ENCODE measurements at places on chromosomes 2 and 18.

GRCh38 chr2:163664610-163665009, 71.2 kb downstream of the FIGN start:
- no peak for DNase-seq

DNA sequence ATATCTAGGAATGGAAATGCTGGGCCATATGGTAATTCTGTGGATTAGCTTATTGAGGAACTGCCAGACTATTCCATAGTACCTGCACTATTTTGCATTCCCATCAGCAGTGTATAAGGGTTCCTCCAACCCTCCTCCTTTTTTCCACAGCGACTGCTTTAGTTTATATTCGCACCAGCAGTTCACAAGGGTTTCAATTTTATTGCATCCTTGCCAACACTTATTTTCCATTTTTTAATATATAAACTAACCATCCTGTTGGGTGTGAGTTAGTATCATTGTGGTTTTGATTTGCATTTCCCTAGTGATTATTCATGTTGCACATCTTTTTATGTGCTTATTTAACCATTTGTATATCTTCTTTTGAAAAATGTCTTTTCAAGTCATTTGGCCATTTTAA, 67.0 kb downstream of the NAT8 start:
- DNase-seq = no peak

DNA sequence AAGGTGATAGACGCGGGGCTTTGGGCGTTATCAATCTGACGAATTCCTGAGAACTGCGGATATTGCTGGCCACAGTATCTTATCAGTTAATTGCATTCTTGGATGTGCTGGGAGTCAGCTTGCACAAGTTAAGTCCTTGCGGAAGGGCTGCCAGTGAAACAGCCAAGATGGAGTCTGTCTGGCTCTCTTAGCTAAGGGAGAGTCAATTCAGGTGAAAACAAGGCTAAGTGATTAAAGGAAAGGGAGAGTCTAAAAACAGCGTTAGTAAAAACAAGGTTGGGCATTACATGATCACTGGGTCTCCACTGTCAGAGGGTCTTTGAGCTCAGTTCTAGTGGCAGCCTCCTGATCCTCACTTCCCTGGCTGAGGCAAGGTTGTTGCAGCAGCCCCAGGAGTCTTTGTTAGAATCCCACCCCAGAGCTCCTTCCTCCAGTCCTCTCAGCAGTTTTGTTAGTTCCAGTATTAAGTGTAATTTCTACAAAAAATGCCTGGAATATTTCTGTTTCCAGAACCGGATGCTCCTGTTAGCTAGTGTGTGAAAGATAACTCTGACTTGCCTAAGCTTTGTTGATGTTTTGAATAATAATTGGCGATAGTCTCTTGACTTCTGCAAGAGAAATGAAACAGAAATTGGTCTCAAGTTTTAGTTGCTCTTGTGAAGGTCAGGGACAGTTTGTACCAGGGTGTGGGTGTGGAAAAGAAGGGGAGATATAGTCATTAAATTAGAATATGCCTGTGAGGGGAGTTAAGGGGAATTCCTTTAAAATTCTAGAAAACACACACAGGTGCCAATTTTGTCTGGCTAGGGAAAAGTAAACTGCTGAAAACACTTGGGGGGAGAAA, 10.6 kb downstream of the CFLAR start:
- no peak for DNase-seq

- DNase-seq = no peak
Observed at GRCh38 chr2:200130762-200131166, 175.4 kb downstream of the MAIP1 start.

DNA sequence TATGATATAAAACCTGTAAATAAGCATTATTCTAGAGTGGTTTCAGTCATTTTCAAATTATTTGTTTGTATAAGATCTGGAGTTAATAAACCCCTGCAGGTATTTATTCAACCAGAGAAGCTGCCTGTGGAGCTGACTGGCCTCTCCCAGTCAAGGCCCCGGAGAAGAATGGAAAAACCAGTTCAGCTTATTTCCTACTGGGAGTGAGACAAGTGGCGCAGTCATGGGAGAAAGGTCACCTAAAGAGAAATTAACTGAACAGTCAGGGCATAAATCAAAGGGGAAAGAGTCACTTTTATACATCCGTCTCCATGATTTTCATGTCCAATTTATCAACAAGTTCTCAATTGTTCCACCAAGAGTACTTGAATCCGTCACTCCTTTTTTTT, 240.9 kb downstream of the RNF152 start:
- DNase-seq = no peak

DNA sequence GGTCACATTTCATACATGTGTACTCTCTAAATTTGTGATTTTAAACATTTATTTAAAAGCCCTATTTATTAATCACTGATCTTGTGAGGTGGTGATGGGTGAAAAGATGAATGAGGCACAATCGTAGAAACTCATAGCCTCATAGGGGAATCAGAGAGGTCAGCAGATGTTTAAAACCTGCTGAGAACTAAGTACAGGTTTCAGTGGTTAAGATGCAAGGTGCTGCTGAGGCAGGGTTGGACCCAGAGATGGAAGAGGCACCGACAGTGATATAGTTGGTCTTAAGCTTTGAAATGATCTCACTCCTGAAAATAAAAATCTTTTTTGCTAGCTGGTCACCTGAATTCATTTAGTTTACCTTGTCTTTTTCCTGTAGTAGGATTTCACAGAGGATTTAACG, 49.6 kb downstream of the LINC00305 start:
- no peak for DNase-seq

DNA sequence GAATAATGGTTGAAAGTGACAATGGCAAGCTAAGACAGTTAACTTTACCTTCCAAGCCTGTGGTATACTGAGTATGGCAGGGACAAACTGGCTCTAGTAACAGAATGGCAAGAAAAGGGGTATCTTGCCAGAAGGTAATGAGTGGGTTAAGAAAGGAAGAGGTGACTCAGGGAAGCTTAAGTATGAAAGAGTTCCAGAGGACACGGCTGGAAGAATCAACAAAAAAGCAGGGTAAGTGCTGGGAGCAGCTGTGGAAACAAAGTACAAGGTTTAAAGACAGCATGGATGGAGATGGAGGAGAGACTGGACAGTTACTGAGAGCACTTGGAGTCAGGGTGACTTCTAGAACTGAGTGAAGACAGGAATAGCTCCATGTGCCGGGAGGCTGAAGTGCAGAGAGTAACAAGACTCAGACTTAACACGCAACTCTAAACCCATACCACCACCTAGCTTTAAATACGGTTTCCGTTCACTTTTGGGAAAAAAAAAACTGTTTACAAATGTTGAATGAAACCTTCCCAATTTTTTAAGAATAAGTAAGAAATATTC, 69.0 kb downstream of the REV1 start:
- DNase-seq = no peak

DNA sequence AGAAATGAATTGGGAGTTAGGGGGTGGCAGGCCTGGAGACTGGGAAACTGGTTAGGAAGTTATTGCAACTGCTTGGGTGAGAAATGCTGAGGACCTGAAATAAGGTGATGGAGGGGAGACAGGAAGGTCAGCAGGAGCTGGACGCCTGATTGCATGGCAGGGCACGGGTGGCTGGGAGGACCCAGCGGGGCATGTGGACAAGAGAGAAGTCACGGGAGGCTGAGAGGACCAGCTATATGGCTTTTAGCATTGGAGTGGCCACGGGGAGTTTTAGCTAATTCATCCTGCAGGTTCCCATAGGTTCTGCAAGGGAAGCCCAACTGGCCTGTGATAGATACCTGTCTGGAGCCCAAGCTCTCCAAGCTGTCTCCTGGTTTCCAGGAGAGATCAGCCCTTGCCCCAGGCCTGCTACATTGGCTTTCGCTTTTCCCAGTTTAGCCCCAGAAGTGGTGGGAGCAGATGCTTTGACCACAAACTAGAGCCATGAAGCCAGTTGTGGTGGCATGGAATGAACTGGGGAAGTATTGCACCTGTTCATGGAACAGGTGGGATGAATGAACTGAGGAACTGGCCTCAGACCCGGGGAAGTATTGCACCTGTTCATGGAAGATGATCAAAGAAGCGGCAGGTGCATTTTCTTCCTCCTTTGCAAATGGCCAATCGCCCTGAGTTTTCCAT, 93.6 kb upstream of the TAF1B start:
- DNase-seq = no peak

GRCh38 chr2:49359721-49360406, 205.5 kb upstream of the FSHR start:
- DNase-seq = no peak

GRCh38 chr2:237131749-237132533, 46.3 kb downstream of the COPS8 start:
- DNase-seq = no peak

- DNase-seq = no peak
Observed at GRCh38 chr18:7871560-7872456, 304.7 kb downstream of the PTPRM start.

DNA sequence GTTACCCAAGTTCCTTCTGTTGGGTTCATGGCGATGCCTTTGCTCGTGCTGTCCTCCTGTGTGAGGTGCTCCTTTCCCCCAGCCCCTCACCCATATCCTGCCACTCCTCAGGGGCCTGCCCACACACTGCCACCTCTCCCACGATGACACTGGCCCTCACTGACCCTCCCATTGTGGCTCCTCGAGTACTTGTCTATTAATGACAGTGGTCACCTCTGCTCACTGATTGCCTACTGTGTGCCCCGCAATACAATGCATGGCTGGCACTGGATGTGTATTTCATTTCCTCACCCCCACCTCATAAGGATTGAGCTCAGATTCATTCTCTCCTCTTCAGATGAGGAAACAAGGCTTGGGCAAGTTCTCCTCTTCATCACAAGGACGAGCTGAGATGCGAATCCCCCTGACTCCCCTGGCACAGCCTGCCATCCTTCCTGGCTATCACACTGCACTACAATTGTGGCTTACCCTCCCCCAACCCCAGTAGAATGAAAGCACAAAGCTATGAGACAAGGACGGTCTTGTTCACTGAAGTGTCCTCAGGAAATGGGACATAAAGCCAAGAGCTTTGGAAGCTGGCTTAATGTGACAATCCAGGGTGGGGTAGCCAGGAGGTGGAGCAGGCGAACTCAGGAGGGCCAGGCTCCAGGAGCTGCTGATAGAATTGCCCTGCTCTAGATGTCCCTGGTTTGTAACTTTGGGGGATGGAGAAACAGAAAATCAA, 93.9 kb upstream of the RAB12 start:
- DNase-seq = no peak

DNA sequence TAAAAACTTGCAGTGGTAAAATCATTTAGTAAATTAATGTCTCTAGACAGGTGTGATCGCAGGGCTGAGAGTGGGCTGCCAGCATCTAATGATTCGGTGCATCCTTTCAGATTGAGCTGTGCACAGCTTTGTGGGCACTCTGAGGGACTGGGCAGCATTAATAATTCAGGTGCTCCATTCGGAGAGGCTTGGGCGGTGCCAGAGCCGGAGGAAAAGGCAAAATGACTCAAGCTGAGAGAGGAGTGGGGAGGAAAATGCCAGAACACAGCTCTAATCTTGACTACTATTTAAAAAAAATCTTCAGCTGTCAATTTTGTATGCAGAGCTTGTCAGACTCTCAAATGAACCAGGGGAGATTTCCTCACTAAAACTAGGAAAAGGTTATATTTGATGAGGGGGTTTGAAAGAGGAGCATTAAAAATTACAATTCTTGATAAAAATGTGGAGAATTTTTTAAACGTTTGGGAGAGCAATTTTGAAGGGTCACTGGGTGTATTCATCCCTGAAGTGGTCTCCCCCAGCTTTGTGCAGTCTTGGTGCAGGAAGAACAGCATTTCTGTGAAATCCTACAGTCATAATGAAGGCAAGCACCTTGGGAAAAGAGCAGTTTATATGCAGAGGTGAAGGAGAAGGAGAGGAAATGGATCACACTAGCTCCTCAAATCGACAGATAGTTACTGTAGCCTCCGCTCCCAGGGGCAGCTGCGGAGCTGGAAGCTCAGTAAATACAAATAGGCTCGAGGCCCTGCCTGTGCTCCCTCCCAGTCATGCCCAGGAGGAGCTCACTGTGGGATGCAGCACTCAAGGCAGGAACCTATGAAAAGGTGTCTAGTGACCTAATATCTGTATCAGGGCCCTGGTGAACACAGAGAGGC, 535.4 kb upstream of the RAB6C start:
- DNase-seq = no peak

DNA sequence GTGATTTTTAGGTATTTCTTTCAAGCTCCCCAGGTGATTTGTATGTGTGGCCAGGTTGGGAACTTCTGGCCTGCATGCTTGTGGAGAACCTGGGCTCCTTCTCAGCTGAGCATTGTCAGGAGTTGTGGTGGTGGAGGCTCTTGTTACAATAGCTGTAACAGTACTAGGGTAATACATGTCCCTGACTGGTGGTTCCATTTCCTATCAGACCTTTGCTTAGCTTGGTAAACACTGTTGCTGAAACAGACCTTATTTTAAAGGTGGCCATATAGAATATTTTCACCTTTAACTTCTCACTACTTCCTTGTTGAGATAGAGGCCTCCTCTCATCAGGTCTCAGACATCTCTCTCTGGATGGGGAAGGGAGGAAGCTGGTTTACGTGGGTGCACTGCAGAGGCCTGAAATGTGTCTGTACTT, 79.2 kb downstream of the SETBP1 start:
- DNase-seq = no peak

GRCh38 chr18:68399721-68400120, 315.2 kb downstream of the TMX3 start:
- no peak for DNase-seq

DNA sequence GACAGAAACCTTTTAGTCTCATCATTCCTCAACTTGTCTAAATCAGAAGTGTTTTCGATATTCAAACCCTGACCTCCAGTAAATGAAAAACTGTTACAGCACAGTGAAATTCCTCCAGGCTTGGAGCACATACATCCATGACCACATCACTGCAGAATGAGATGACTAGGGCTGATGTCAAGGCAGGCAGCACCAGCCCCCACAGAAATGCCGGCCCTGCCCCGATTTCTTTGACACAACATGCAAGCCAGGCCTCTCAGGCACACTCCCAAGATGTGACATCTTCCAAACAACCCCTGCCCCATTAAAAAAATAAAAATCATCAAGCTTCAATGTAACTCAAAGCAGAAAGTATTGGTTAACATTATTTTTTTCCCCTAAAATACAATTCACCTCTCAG, 103.3 kb downstream of the CTAGE1 start:
- DNase-seq = no peak

- DNase-seq = no peak
Observed at GRCh38 chr18:22325396-22325795, 92.3 kb downstream of the CTAGE1 start.
